Cardiac fibroblast (primary cell): ENCODE measurements at places on chromosomes 11 and 22.

GRCh38 chr11:65498977-65499712 lies at the start of gene MALAT1:
TSS of gene MALAT1 (plus strand) at chr11:65499045.
- peak; percentile 98 for DNase-seq

GRCh38 chr11:75689863-75690609 lies 21.2 kb upstream of the MAP6 start:
- peak; percentile 3 for DNase-seq

GRCh38 chr11:57527056-57527631 lies 3.4 kb downstream of the TIMM10 start:
- peak; percentile 72 for DNase-seq

DNA sequence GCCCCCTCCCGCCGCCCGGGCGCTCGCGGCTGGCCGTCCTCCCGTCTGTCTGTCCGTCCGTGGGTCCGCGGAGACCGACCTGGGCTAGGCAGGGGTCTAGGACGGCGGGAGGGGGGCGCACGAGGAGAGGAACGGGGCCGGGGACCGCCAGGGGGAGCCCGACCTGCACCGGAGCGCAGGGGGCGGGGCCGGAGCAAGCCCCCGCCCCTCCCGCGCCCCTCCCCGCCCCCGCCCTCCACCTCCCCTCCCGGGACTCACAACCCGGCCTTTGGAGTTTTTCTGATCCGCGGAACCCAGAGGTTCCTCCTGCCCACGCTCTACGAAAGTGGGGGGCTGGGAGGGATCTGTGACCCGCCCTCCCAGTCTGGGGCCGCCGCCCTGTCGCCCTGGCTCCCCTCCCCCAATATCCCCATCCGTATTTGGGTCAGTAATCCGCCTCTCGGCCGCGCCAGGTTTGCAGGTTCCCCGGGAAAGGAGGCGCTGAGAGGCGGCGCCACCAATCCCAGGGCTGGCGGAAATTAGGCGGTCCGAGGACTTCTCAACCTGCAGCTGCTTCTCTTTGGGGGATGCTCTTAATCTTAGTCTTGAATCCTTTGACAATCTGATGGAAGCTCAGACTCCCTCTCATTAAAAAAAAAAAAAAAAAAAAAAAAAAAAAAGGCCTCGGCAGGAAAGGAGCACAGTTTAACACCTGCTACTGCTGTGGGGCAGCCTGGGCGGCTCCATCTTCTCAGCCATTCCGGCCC lies 925 bp upstream of the KCNJ11 start:
- peak; percentile 34 for DNase-seq

DNA sequence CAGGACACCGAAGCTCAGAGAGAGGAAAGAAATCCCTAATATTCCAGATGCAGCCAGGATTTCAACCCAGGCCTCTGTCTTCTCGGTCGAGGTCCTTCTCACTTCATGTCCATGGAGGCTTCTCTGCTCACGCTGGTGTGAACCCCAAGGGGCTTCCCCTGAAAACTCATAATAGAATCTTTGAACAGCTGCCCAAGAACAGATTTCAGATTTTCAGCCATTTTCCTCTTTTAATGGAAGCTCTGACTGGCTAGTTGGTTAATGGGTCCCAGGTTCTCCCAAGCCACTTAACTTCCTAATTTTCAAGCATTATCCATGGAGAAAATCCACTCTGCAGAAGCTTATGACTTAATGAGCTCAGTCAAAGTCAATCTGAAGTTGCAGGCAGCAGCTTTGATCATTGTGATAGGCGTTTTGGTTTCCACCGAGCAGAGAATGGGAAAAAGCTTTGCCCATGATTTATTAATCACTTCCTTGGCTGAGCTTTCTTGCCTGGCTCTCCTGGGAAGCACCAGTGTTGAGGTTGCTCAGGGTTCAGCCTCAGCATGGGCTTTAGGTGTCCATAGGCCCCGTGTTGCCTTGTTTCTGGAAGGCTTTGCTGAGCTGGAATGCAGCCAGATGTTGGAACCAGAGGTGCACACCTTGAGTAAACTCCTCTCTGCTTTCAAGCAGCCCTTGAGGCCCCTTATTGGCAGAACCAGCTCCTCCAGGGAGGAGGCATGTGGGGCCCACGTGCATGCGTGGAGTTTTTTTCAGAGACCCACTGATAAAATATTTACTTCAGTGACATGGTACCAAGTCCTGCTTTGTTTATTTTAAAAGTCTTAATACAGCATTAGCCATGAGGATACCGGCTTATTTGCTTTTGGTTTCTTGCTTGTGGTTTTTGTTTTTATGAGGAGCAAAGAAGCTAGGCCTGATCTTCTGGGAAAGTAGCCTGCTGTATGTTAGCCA lies 25.5 kb downstream of the LDLRAD3 start:
- no peak for DNase-seq

GRCh38 chr11:134044514-134045284 lies 24.2 kb upstream of the JAM3 start:
- DNase-seq = no peak

DNA sequence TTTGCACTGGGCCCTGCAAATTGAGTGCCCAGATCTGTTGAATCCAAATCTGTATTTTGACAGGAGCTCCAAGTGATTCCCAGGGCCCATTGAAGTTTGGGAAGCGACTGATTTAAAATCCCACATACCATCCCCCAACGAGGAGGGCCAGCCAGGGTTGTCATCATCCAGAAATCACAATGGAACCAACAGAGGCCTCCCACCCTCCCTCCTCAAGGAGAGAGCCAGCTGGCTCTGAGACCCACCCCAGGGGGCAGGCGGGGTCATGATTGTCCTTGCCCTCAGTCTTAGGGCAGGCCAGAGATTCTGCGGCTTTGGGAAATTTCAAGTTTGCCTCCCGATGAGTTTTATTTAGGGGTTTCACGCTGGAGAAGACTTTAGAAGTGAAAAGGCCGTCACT lies 358.2 kb downstream of the MN1 start:
- DNase-seq = no peak

DNA sequence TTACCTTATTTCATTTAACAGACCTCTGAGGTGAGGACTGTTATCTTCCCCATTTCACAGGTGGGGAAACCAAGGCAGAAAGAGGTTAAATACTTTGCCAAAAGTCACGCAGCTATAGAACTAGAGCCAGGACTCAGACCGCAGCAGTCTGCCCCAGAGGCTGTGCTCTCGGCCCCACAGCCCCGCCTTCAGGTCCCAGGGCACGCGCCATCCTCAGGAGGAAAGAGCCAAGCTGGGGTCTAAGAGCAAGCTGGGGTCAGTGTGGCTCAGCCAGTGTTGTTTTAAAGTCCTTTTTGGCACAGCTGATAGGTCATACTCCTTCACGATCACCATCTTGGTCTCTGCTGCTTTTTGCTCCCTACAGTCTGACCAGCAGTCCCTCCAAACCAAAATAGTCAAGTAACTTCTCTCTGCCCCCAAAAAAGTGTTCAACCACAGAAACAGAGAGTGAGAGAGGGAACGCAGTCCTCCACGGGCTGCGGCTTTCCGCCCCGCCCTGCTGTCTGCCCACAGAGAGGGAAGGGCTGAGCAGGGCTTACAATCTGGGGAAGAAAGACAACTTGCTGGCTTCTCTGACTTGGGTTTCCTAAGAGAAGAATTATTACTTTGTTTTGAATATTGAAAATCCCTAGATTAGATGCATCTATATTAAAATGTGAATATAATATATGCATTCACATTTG lies 137.2 kb upstream of the OPCML start:
- DNase-seq = no peak
